ENCODE measurements at places on chromosomes 11 and 22. TPM values are rescaled to one million over a fixed set of nuclear protein-coding genes. Genes with fewer than 3 reads are reported as not detected.

The HMOX1 gene
- 483 TPM for total RNA-seq

The OR8G5 gene
- total RNA-seq: not detected

The SCO2 gene
- total RNA-seq: 5.0 TPM

The SCT gene
- total RNA-seq: not detected

The UBQLN3 gene
- not detected for total RNA-seq

The TEF gene
- 0.81 TPM for total RNA-seq

The SYT7 gene
- 1.2 TPM for total RNA-seq

The CD3G gene
- not detected for total RNA-seq

The TOLLIP gene
- 56.4 TPM for total RNA-seq

The CELSR1 gene
- total RNA-seq: 28.0 TPM
